H4 (cell line): ENCODE measurements at places on chromosomes 6 and 20.

- peak; percentile 21 for DNase-seq
These were observed 674.6 kb upstream of the MARCKS start for GRCh38 chr6:113182370-113183141.

DNA sequence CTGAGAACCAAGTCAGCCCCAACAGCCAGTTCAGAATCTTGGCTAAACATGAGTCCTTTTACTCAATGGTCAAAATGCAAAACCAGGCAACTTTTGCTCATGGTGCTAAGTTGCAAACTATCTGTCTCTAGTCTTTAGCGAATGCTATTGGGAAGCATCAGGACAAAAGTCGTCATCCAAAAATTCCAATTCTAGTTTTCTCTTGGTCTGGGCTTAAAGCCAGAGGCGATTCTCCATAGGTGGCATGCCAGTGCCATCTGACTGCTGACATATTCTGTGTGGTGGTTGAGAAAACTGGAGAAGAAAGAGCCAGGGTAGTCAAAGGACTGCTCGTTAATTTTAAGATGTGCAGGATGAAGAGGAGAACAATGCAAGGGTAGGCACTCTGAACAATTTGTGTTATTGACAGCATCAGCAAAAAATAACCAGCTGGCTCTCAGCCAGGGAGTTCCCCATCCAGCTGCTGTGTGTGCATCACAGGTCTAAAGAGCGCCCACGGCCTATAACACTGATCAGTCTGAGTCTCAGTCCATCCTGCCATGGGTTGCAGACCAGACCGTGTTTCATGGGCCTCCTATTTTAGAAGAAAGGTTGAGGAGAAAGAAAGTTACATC lies 313.6 kb downstream of the ALDH8A1 start:
- DNase-seq = no peak

DNA sequence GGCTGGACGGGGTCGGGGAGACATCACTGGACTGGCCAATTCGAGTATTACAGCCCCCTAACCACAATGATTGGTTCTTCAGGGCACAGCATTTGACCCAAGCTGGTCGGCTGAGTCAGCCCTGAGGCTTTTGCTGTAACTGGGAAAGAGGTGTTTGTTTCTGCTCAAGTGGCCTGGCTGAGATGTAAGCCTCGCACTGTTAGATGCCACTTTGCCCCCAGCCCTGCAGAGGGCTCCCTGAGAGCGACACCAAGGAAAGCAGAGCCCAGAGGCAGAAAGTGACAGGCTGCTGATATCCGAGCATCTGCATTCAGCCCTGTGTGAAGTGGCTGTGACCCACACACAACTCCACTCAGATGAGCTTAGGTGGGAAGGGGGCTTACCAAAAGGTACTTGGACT lies 19.4 kb downstream of the ERGIC3 start:
- DNase-seq = peak; percentile 27

DNA sequence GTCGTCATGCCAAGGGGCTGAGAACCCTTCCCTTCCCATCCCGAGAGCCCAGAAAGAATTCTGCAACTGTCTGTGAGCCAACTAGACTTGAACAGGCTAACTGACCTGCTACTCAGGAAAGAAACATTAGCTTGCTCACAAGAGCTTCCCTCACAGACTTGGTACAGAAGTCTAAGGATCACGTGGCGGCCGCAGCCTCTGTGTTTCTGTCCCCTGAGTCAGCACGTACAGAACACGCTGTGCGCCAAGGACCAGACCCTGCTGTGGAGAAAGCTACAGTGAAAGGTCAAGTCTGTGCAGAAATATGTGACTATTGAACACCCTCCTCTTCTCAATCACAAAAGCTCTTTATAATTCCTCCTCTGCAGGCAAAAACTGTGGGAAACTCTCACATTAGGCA lies 151.3 kb upstream of the QKI start:
- no peak for DNase-seq

DNA sequence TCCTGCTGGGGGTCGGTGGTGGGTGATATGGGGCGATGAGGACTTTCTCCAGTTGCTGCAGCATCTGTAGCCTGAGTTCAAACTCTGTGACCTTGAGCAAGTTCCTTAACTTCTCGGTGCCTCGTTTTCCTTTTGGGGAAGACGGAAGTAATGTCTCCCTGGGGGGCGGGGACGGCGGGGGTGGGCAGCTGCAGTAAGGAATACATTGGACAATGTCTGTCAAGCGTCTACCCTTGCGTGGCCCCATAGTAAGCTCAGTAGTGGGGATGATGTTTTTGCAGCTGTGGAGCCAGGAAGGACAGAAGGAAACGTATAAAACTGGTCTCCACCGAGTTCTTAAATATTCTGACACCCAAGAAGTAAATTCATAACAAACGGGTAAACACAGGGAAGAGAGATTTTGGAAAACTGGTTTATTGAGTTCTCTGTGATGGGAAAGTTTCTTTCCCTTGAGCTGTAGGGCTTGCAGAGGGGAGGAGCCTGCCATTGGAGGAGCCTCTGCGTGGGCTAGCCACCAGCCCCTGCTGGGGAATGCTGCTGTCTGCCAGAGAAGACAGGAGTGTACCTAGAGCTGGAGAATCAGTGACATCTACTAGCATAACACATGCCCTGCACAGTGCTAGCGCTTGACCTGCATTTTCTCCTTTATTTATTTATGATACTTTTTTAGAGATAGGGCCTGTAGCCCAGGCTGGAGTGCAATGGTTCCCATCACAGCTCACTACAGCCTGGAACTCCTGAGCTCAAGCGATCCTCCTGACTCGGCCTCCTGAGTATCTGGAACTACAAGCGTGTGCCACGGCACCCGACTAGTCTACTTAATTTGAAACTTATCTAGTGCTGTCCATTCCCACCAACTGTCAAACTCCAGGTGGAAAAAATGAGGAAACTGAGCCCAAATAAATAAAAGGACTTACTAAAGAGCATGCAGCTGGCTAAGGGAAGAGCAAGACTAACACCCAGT lies 1.2 kb upstream of the ACSS1 start:
- no peak for DNase-seq

DNA sequence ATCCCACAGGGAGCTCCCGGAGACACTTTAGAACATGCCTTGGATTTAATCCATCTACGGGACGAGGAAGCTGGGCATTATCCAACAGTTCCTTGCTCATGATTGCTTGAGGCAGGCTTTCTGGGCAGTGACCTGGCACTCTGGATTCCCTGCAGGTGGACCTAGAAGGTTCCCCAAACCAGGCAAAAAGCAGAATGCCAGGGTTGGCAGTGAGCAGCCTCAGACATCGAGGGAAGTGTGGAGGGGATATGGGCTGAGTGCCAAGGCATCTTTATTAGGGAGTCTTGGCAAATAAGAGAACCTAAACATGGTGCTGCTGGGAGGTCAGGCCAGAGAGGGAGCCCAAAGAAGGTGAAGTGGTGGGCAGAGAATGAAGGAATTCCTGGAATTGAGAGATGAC lies 158.5 kb downstream of the CD83 start:
- no peak for DNase-seq

GRCh38 chr20:2902291-2902690 lies 29.0 kb downstream of the PTPRA start:
- no peak for DNase-seq

DNA sequence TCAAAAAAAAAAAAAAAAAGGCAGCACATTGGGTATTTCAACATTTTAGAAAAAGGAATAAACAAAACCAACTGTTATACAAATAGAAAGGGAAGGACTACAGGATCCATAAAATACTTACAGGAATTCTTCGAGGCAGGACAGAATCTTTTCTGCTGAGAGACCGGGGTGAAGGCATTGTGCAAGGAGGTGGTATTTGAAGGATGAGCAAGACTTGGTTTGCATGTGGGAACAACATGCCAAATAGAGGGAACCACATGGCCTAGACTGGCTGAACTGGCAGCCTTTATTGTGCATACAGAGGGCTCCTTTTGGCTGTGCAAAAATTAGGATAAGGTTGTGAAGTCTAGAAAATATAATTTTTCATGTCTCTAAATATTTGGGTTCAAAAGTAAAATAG lies 62.9 kb downstream of the SCAND1 start:
- DNase-seq = peak; percentile 51
